ENCODE measurements at places on chromosomes 13 and 19.

- peak; percentile 12 for DNase-seq
These were observed 68.6 kb downstream of the NDFIP2 start for GRCh38 chr13:79549355-79550106.

GRCh38 chr19:45455707-45456499 lies 11.9 kb upstream of the FOSB start:
- peak; percentile 99 for DNase-seq

DNA sequence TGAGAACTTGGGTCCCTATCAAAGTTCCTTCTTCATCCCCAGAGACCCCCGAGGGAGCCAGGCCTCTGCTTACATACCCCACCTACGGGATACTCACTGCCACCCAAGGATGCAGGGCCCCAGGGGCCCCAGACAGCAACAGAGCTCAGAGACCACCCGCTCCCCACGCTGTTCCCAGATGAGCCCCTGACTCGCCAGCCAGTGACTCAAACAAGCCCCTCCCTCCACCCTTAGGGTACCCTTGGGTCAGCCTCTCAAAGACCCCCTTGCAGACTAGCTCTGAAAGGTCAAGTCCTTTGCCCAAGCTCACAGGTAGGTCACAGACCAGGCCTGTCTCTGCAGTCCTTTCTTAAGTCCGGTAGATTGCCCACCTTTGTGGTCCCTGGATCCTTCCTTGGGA lies 45.7 kb downstream of the CD320 start:
- no peak for DNase-seq

- DNase-seq, result peak; percentile 45
These were observed 6.3 kb upstream of the ZNF69 start for GRCh38 chr19:11881151-11881800.

DNA sequence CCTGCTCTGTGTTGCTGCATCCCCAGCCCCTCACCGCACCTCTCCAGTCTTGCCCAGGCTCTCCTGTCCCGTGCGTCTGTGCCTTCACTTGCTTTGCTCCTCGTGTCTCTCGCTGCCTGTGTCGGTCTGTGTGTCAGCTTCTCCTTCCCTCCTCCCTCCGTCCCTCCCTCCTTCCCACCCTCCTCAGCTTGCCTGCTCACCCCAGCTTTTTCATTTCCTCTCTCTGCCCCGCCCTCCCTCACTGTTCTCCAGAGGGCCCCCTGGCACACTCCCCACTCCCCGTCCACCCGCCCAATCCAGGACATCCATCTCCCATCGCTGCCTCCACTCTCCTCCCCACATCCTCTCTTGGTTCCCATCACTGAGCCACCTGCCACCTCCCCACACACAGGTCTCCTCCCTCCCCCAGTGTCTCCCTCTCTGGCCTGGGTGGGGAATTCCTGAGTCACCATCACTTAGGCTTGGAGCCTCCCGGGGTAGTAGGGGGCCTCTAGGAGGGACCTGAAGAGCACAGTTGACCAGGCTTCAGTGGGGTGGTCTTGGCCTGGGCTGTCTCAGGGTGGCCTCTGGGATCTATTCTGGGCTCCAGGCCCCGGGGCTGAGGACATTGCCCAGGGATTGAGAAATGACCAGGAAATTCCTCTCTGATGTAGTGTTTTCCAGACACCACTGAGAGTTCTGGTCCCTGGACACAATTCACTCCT lies at the start of gene PTGIR:
Gene PTGIR, minus strand, starts transcription at position 132 of the 704 bp plus-strand sequence. CDS start 864 bp downstream, outside the sequence.
- peak; percentile 85 for DNase-seq

GRCh38 chr19:45716359-45717130 lies 14.2 kb downstream of the FBXO46 start:
- DNase-seq, result peak; percentile 37

Measured in fibroblast of skin of right biceps (primary cell).